ENCODE measurements at places on chromosomes 7 and 10.

GRCh38 chr7:52465216-52465615 lies 570.2 kb upstream of the POM121L12 start:
- no peak for DNase-seq

DNA sequence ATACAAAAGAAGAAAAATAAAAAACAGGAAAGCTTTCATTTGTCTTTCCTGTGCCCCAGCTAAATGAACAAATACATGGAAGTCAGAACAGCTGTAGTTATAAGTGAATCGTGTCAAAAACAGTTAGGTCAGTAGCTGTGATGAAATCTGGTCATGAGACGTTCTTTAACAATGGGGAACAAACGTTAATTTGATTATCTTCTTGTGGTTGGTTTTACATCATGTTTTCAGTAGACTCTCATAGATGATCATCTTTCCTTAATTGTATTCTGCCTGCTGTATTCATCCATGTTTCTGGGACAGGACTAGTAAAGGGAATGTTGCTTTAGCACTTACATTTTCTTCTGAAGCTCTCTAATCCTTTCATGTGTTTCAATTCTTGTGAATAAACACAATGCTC lies 97.0 kb downstream of the PCLO start:
- DNase-seq, result no peak

GRCh38 chr10:31908157-31908556 lies 20.5 kb downstream of the ARHGAP12 start:
- DNase-seq, result no peak

GRCh38 chr7:154720016-154720415 lies 282.9 kb downstream of the PAXIP1 start:
- no peak for DNase-seq

DNA sequence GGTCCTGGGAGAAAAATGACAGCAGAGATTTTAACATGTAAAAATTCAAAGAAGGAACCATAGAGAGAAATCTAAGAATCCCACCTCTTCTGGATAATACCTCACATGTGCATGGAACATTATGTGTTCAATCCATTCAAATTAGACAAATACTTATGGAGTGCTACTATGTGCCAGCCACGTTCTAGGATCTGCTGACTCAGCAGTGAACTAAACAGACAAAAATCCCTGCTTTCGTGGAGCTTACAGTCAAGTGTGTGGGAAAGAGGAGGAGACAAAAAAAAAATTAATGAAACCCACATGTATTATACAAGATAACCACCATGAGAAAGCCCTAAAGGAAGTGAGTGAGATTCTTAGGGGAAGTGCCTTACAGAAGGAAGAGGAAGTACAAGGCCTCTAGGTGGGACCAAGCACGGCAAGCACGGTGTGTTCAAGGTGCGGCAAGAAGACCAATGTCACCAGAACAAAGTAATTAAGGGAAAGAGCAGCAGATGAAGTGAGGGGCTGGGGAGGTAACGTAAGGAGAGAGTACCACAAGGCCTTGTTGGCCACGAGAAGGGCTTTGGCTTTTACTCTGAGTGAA lies 71.0 kb downstream of the SLC25A13 start:
- no peak for DNase-seq

DNA sequence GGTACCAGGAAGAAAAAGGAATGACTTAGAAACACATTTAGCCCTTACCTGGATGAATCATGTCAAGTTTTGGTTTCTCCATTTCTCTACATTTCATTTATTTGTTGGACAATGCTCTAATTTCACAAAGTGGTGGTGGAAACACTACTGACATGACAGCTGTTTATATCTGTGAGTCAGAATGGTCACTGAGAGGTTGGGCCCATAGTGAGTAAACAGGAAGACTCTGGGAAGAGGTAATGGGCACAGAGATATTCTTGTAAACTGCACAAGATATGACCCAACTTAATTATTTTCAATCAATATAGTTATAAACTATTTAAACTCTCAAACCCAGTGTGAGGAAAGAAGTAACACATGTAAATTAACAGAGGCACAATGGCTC lies 176.3 kb upstream of the MEOX2 start:
- no peak for DNase-seq

GRCh38 chr7:99165816-99166215 lies 21.9 kb upstream of the SMURF1 start:
- DNase-seq, result no peak

DNA sequence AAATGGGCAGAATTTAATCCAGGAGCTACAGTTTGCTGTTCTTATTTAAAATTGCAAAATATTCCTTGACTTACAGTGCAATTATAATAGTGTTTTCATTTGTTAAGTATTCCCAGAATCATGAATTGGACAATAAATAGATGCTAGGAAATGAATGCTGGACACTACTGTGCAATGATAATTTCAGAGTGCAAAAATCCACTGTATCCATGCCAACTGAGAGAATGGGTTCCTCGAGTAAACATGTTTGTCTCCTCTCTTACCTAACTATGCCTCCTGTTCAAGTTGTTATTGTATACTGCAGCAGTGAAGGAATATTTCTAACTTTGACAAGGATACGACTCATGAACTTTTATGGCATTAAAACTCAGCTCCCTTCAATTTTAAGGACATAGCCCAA lies 1396.3 kb downstream of the GATA3 start:
- no peak for DNase-seq

GRCh38 chr7:47188653-47189315 lies 393.1 kb downstream of the TNS3 start:
- DNase-seq, result peak; percentile 33

DNA sequence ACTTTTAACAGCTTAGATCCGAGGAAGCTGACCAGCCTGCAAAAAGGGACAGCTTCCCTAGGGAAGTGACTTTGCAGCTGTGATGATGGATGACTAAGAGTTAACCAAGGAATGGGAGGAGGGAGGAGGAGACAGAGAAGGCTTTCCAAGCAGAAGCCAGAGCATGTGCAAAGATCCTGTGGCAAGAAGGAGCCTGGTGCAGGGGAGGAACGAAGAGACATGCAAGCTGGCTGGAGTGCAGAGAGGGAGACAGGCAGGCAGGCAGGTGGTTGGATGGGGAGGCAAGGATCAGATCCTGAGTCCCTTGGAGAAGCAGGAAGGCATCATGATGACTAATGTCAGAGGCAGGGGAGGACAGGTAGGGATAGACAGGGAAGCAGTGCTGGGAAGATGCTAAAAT lies 148.8 kb downstream of the PFKFB3 start:
- no peak for DNase-seq

DNA sequence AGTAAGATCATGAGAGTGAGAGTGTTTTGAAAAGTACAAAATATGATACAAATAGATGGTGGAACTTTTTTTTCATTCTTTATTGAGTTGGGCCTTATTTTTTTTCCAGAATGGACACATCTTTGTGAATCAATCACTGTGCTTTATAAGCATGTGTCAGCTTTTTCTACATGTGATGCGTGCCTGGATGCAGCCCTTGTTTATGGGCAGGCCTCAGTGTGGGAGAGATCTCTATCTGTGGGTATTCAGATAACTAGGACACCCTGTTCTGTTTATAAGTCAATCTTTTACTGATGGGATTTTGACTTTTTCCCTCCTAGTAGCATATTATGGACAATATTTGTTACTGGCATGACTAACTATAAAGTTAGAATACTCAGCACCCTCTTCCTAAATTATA lies 42.9 kb upstream of the IKZF1 start:
- no peak for DNase-seq

DNA sequence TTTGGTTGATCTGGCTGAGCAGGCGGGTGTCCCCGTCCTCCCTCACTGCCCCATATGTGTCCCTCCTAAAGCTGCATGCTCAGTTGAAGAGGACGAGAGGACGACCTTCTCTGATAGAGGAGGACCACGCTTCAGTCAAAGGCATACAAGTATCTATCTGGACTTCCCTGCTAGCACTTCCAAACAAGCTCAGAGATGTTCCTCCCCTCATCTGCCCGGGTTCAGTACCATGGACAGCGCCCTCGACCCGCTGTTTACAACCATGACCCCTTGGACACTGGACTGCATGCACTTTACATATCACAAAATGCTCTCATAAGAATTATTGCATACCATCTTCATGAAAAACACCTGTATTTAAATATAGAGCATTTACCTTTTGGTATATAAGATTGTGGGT lies 26.9 kb upstream of the TRIM56 start:
- DNase-seq, result peak; percentile 39

GRCh38 chr7:159071260-159071659 lies 73.4 kb downstream of the VIPR2 start:
- no peak for DNase-seq

DNA sequence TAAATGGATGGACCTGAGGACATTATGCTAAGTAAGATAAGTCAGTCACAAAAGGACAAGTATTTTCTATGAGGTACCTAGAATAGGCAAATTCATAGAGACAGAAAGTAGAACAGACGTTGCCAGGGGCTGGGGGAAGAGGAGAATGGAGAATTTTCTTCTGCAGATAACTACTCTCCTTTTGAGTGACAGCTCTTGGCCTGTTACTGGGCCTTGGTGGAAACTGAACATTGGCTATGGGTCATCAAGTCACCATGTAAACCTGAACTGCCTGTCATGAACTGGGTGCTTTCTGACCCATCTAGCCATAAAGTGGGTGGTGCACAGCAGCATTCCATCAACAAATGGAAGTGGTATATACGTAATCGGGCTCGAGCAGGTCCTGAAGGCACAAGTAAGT lies 29.3 kb upstream of the NFE2L3 start:
- no peak for DNase-seq

DNA sequence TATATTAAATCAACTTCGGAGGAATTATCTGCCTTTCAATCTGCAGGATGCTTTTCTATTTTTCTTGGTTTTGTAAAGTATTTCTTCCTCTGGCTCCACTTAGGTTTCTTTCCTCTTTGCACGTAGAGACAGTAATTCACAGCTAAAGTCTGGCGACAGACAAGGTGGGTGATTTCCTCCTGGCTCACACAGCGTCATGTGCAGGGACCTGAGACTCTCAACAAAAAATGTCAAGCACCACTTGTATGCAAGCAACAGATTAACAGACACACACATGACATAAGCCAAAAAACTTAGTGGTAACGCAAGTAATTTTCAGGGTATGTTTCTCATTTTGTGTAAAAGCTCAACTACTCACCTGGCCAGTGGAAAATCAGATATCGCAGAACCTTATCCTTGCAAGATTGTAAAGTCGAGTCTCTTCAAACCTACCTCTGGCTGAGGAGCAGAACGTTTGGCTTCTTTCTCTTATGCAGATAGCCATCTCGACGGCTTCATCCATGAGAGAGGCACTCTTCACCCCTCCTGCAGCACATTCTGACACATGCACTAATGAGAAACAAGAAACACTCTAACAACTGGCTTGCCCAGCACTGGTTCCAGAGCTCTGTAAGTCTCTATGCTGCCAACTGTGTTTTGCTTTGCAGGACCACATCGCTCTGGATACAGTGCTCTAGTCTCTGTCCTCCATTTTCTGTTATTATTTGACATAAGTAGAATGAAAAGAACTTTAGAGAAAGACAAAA lies 188.0 kb downstream of the CDCA7L start:
- no peak for DNase-seq

DNA sequence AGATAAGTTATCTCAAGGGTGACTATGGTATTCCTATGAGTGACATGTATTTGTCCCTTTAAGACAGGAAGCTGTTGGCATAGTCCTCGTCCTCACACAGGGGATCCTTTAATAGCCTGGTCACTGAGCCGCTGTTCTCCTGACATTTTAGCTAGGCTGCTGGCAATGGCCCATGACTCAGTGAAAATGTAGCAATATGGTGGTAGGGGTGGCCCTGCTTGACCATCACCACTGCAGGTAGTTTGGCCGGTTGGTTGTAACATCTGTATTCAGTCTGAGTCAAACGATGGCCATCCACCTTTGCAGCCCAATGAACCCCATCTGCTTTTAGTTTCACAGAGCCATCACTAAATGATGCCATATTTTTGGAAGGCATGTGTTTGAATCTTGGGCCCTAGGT lies 110.1 kb upstream of the RAB18 start:
- no peak for DNase-seq

DNA sequence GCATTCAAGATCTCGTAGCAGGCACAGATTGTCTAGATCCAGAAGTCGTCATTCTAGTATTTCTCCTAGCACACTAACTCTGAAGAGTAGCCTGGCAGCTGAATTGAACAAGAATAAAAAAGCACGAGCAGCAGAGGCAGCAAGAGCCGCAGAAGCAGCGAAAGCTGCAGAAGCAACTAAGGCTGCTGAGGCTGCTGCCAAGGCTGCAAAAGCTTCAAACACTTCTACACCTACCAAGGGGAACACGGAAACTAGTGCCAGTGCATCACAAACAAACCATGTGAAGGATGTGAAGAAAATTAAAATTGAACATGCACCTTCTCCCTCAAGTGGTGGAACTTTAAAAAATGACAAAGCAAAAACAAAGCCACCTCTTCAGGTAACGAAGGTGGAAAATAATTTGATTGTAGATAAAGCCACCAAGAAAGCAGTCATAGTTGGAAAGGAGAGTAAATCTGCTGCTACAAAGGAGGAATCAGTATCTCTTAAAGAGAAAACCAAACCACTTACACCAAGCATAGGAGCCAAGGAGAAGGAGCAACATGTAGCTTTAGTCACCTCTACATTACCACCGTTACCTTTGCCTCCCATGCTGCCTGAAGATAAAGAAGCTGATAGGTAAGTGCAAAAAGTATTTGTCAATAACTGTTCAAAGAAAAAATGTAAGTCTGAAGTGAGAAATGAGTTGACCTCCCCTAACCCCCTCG lies 37.7 kb downstream of the CDK13 start:
- DNase-seq, result no peak

- DNase-seq, result no peak
Observed at GRCh38 chr7:44580945-44581878, 819 bp downstream of the TMED4 start.

- DNase-seq, result no peak
Observed at GRCh38 chr10:13527864-13528122, 1.0 kb downstream of the BEND7 start.

- DNase-seq, result no peak
Observed at GRCh38 chr7:27410812-27411544, 168.4 kb downstream of the EVX1 start.

DNA sequence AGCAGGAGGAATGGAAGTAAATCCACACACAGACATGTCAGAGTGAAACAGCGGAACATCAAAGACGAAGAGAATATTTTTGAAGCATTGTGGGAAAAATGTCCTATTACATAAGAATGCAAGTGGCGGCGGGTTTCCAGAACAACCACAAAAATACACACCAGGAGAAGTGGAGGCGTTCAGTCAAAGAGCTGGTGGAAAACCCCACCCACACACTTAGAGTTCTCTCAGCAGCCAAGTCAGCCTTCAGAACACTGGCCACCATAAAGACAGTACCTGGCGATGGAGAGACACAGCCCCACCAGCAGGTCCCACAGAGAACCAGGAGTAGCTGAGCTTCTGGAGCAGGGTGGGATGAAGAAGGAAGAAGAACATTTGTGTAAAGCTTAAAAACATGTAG lies 23.7 kb downstream of the NKX6-2 start:
- no peak for DNase-seq

GRCh38 chr10:78309536-78310237 lies 276.0 kb downstream of the RPS24 start:
- no peak for DNase-seq

- no peak for DNase-seq
Observed at GRCh38 chr7:89607792-89608191, 546.5 kb upstream of the STEAP1 start.

GRCh38 chr7:88401009-88401623 lies 94.4 kb upstream of the STEAP4 start:
- no peak for DNase-seq

GRCh38 chr7:11210374-11210773 lies 236.7 kb downstream of the PHF14 start:
- no peak for DNase-seq

GRCh38 chr7:123003539-123004126 lies 8.1 kb upstream of the TAS2R16 start:
- DNase-seq, result no peak

All from AG10803 (cell line).